ENCODE measurements at places on chromosomes 2 and 18.

GRCh38 chr2:238501311-238501710, 74.6 kb downstream of the ASB1 start:
- no peak for DNase-seq

DNA sequence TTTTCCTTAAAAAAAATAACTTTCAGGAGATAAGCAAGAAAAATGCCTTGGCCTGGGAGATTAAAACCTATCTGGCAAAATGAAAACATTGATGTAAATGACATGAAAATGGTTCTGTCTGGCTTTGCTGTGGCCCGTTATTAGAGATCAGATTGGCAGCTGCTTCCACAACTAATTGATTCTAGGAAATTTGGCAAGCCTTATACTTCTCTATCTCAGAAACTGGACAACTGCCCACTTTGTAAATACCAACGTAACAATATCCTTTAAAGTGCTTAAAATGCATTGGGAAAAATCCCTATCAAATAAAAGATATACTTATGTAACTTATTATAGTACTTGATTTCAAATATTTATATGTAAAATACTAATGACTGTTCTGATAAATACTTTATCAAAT, 14.2 kb upstream of the SKA1 start:
- DNase-seq, result no peak

DNA sequence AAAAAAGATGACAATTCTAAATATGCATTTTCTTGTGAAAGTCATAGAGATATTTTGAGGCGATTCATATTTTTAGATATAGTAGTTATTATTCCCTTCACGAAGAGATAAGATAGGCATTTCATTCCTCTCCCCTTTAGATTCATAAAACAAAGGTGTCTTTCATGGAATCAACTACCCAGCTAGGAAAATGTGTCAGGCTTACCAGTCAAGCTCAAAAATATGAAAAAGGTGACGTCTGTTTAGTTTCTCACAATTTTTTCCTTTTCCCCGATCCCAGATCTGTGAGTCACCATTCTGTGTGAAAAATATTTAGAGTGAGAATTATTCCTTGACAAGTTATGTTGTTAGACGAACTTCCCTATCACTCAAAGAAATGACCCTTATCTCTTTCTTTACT, 95.4 kb upstream of the FN1 start:
- peak; percentile 86 for DNase-seq

GRCh38 chr2:114699423-114699944, 257.0 kb downstream of the DPP10 start:
- DNase-seq, result no peak

GRCh38 chr2:160869411-160869810, 290.8 kb upstream of the TANK start:
- peak; percentile 68 for DNase-seq

DNA sequence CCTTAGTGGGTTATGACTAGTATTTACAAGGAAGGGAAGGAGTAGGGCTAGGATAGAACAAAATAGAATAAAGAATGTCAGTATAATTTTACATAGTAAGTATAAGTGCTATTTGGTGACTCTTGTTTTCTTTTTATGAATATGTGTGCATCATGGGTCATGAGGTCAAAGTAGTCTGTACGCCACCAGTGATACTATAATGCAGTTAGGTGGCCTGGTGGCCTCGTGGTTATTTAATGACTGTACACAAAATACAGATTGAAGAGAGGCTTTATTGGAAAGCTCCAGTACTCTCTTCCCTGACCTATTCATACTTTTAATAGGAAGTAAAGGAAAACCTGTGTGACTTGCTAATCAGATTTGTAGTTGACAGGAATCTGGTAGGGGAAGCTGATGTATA, 27.3 kb downstream of the CAB39 start:
- peak; percentile 29 for DNase-seq

DNA sequence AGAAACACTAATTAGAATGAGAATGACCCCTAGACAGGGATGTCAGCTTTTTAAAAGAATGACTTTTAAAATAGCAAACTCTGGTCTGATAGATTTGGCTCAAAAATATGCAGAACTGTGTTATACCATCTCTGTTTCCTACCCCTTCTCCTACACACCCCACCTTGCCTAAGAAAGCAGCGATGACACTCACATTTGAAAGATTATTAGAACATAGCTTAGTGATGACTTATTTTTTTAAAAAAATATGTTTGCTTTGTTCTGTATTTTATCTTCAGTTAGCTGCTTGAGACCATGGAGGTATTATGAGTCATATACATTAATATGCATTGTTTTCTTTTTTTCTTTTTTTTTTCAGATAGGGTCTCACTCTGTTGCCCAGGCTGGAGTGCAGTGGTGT, 176.7 kb upstream of the TPO start:
- DNase-seq, result peak; percentile 51

GRCh38 chr2:236889791-236890704, 195.6 kb upstream of the COPS8 start:
- DNase-seq, result no peak

- no peak for DNase-seq
Observed at GRCh38 chr2:23588106-23588505, 203.1 kb downstream of the KLHL29 start.

- DNase-seq, result no peak
Observed at GRCh38 chr2:120863146-120863545, 127.5 kb downstream of the GLI2 start.

GRCh38 chr2:64324746-64325410, 129.1 kb upstream of the LGALSL start:
- no peak for DNase-seq

GRCh38 chr18:70019136-70019535, 71.5 kb upstream of the CD226 start:
- DNase-seq, result no peak

DNA sequence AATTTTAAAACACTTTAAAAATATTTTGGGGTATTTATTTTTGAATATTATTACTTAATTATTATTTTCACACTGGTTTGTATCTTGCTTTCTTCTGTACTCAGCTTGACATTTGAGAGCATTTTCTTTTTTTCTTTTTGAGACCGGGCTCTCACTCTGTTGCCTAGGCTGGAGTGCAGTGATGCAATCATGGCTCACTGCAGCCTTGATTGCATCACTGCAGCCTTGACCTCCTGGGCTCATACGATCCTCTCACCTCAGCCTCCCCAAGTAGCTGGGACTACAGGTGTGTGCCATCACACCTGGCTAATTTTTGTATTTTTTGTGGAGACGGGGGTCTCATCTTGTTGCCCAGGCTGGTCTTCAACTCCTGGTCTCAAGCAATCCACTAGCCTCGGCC, 79.9 kb upstream of the DLX2 start:
- no peak for DNase-seq

- DNase-seq, result peak; percentile 10
Observed at GRCh38 chr2:25294573-25295462, 46.9 kb downstream of the DNMT3A start.

GRCh38 chr2:99555404-99555803, 65.6 kb upstream of the REV1 start:
- no peak for DNase-seq

DNA sequence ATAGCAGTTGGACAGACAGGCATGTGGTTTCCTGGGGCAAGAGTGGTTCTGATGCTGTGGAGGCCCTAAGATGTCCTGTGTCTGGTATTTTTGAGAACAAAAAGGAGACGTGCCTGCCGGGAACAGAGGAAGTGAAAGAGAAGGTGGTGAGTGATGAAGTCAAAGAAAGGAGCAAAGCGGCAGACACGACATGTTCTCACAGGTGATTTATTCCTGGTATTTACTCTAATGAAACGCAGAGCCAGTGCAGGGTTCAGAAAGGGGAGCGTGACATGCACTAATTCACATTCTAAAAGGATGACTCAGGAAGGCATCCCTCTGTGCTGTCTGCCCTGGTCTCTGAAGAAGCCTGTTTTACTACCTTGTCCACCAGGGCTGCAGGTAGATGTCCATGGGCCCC, 211.0 kb downstream of the KCNE4 start:
- DNase-seq, result peak; percentile 55

- DNase-seq, result no peak
Observed at GRCh38 chr2:23465936-23466335, 81.0 kb downstream of the KLHL29 start.

DNA sequence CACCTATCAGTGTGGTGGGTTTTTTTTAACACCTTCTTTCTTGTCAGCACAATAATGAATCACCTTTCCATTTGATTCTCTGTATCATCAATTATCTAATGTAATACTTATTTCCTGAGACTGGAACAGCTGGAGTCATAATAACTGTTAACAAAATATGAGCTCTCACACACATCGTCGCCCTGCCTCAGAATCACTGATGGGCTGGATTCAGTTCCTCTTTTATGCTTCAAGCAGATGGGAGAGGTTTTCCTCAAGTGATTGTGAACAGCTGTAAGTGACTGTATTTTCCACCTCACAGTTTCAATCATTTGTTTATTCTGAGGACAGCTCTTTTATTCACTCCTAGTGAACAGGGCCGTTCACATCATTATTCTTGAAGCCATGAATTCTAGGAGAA, 330.2 kb downstream of the DSC3 start:
- DNase-seq, result no peak

GRCh38 chr2:212416086-212416485, 122.5 kb downstream of the ERBB4 start:
- no peak for DNase-seq

All from ELR (cell line).